ENCODE measurements at places on chromosomes 12 and 14. TPM values are rescaled to one million over a fixed set of nuclear protein-coding genes. Genes with fewer than 3 reads are reported as not detected.

DNA sequence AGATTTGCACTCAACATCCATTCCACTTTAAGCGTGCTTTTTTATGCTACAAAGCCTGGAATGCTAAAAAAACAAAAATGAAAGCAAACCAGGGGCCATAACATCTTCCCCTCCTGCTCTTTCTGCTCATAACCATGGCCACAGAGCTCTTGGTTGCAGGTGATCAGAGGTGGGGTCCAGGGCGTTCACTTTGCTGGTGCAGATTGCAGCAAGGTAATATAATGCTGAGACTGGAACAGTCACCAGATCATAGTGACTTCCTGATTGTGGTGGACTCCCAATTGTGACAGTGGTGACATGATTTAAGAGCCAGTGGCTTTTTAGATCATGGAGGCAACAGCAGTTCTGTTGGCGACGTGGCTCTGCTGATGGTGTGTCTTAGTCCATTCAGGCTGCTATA is 115.0 kb upstream of the CPM start:
- DNase-seq: no peak

- no peak for DNase-seq
Observed at GRCh38 chr14:103122947-103123633, at the start of gene TNFAIP2. Gene TNFAIP2 (plus strand): TSS chr14:103123461. CDS start chr14:103126458, 2,997 bp downstream.

DNA sequence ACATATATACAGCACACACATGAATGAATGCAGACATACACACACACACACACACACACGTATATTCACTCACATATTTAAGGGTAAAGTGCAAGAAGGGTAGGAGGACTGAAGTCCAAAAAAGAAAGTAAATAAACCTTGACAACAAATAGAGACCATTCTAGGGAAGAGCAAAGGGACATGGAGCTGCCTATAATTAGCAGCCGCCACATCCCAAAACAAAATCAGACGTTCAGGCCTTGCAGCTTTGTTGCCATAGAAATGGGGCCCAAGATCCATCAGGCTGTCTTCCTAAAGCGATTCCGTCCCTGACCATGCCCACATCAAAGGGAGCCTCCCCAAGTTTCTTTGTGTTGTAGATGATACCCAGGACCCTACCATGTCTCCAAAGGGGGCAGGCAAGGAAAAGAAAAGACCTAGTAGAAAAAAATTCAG is 703.5 kb upstream of the TBX3 start:
- DNase-seq: no peak

- DNase-seq: no peak
Observed at GRCh38 chr14:96274543-96274942, 18.5 kb downstream of the BDKRB1 start.

BRF1 gene
- 54.6 TPM for total RNA-seq

AGAP2 gene
- 45.5 TPM for total RNA-seq

INHBC gene
- not detected for total RNA-seq
